ENCODE measurements at places on chromosomes 3 and 15. TPM values are rescaled to one million over a fixed set of nuclear protein-coding genes. Genes with fewer than 3 reads are reported as not detected.

GRCh38 chr15:29131840-29132420, 137.7 kb downstream of the NSMCE3 start:
- no peak overlapping the region for H3K4me3 ChIP-seq
- DNase-seq: no peak
- H3K27ac ChIP-seq: no peak overlapping the region
- no peaks in the 10 kb centered on the region for H3K36me3 ChIP-seq
- no peaks in the 10 kb centered on the region for H3K4me1 ChIP-seq

GRCh38 chr3:143287403-143287802, 167.8 kb downstream of the CHST2 start:
- H3K36me3 ChIP-seq: no peaks in the 10 kb centered on the region
- DNase-seq: no peak
- H3K4me3 ChIP-seq: no peak overlapping the region
- H3K4me1 ChIP-seq: no peaks in the 10 kb centered on the region

- peaks cover 67% of the 10 kb centered on the region for H3K36me3 ChIP-seq
- DNase-seq: no peak
- H3K4me1 ChIP-seq: peaks cover 51% of the 10 kb centered on the region
- no peaks in the 10 kb centered on the region for H3K27me3 ChIP-seq
These were observed 1.5 kb downstream of the C15orf62 start for GRCh38 chr15:40771242-40771641.

DNA sequence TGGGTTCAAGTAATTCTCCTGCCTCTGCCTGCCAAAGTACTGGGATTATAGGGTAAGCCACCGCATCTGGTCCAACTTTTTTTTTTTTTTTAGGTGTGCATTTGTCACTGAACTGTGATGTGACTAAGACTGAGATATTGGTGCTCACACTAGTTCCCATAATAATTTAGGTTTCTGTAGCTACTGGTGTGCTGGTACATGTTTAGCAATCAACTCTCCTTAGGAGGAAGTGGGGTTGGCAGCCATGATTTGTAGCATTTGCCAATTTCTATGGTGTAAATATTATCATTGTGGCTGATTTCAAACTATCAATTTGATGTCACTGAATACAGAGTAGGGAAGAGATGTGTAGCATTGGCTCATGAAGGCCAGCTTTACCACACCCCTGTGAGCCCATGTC, 372.7 kb downstream of the EDEM1 start:
- DNase-seq: no peak
- H3K4me1 ChIP-seq: no peaks in the 10 kb centered on the region
- no peaks in the 10 kb centered on the region for H3K36me3 ChIP-seq
- H3K27me3 ChIP-seq: no peaks in the 10 kb centered on the region

DNA sequence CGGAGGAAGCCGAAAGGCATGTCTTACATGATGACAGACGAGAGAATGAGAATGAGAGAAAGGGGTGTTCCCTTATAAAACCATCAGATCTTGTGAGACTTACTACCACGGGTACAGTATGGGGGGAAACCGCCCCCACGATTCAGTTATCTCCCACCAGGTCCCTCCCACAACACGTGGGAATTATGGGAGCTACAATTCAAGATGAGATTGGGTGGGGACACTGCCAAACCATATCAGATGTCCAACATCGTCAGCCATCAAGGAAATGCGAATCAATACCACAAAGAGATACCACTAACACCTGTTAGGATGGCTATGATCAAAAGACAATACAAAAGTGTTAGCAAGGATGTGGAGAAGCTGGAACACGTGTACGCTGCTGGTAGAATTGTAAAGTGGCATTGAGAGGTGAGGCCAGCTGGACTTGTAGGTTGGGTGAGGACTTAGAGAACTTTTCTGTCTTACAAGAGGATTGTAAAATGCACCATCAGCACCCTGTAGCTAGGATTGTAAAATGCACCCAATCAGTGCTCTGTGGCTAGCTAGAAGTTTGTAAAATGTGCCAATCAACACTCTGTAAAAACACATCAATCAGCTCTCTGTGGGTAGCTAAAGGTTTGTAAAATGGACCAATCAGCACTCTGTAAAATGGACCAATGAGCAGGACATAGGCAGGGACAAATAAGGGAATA, 37.5 kb downstream of the VGLL4 start:
- H3K27ac ChIP-seq: no peak overlapping the region
- DNase-seq: no peak
- peaks cover 10% of the 10 kb centered on the region for H3K36me3 ChIP-seq
- peaks cover 18% of the 10 kb centered on the region for H3K4me1 ChIP-seq
- no peaks in the 10 kb centered on the region for H3K27me3 ChIP-seq

GRCh38 chr3:31862666-31863279, 118.3 kb downstream of the OSBPL10 start:
- peaks cover 3% of the 10 kb centered on the region for H3K36me3 ChIP-seq
- no peaks in the 10 kb centered on the region for H3K4me1 ChIP-seq
- H3K27ac ChIP-seq: no peak overlapping the region
- H3K27me3 ChIP-seq: no peaks in the 10 kb centered on the region
- H3K4me3 ChIP-seq: no peak overlapping the region

DNA sequence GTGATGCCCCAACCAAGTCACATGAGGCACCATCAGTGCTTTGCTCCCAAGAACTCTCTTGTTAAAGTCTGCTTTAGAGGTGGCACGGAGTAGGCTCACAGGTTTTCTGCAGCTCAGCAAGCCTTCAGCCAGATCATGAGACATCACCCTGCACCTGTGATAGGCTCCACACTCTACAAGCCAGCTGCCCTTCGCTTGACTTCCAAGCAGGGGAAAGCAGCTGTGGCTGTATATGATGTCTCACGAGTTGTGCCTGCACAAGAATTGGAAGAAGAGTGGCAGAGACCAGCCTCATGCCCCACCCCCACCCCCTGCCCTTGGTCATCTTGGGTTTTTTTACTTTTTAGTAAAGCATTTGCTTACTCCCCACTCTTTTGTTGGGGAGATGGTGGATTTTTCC, 22.5 kb downstream of the MRPS11 start:
- H3K4me1 ChIP-seq: no peaks in the 10 kb centered on the region
- no peak overlapping the region for H3K4me3 ChIP-seq
- peaks cover 3% of the 10 kb centered on the region for H3K36me3 ChIP-seq
- no peaks in the 10 kb centered on the region for H3K27me3 ChIP-seq
- H3K27ac ChIP-seq: no peak overlapping the region

- H3K36me3 ChIP-seq: no peaks in the 10 kb centered on the region
- H3K27ac ChIP-seq: peak overlapping the region; percentile 86
- DNase-seq: peak; percentile 96
- peaks cover 50% of the 10 kb centered on the region for H3K4me1 ChIP-seq
- H3K27me3 ChIP-seq: no peaks in the 10 kb centered on the region
- H3K4me3 ChIP-seq: no peak overlapping the region
These were observed 37.2 kb downstream of the BHLHE40 start for GRCh38 chr3:5016211-5017161.

DNA sequence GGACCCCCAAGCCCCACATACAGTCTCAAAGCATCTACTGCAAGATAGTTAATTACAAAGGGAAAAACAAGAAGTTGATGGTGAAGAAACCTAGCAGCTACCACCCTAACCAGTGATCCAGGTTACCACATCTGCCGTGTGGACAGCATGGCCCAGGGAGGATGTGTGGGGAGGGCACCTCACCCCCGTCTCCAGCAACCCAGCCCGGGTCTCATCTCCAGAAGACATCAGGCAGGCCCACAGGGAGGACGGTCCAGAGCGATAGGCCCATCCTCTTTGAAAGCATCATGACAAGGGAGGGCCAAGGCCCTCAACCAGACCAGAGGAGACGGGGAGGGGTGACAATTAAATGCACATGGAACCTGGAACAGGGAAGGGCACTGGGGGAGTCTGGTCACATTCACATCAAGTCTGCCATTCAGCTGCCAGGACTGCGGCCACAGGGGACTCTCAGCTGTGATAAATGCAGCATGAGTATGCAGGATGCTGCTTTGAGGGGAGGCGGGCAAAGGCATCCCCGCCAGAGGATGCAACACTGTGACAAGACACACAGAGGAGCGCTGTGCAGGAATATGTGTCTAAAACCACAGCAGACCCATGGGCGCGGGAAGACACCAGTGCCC, 18.8 kb downstream of the ZXDC start:
- no peak overlapping the region for H3K4me3 ChIP-seq
- no peaks in the 10 kb centered on the region for H3K4me1 ChIP-seq
- no peaks in the 10 kb centered on the region for H3K27me3 ChIP-seq
- no peak for DNase-seq

DNA sequence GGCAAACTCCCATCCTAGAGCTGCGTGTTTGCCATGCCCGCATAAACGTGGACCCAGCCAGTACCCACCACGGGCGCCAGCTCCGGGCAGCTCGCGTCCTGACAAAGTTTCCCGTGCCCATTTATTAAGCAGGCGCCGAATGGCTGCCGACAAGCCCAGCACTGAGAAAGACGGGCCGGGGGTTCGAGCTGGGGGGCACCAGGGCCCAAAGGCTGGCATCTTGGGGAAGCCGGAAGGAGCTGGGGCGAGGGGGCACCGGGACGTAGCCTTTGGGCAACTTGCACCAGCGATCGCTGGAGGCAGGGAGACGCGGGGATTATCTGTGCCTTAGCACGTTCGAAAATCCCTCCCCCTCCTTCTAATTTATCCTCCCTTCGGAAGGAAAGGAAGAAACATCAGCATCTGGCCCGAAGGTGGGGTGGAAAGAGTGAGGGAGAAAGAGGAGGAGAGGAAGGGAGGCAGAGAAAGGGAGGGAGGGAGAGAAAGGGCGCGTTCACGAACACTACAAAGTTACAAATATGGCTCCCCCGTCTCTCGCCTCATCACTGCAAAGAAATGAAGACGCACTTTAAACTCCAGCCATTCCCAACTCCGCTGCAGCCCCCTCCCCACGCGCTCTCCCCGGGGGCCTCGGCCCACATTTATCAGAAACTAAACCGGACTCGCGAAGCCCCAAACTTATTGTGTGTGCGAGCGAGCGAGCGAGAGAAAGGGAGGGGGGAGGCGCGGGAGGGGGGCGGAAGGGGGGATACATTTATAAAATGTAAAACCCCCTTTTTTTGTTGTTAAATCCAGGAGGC, 1.0 kb downstream of the ANP32A start:
- peak overlapping the region; percentile 89 for H3K4me3 ChIP-seq
- peak overlapping the region; percentile 97 for H3K27ac ChIP-seq
- DNase-seq: peak; percentile 73

- no peaks in the 10 kb centered on the region for H3K27me3 ChIP-seq
- H3K27ac ChIP-seq: no peak overlapping the region
- no peak overlapping the region for H3K4me3 ChIP-seq
- H3K36me3 ChIP-seq: peaks cover 15% of the 10 kb centered on the region
These were observed 20.7 kb upstream of the SLC28A1 start for GRCh38 chr15:84863565-84864443.

- no peaks in the 10 kb centered on the region for H3K36me3 ChIP-seq
- H3K4me3 ChIP-seq: no peak overlapping the region
- H3K4me1 ChIP-seq: no peaks in the 10 kb centered on the region
- H3K27me3 ChIP-seq: no peaks in the 10 kb centered on the region
- no peak overlapping the region for H3K27ac ChIP-seq
These were observed 85.2 kb downstream of the GAP43 start for GRCh38 chr3:115708540-115708939.

DNA sequence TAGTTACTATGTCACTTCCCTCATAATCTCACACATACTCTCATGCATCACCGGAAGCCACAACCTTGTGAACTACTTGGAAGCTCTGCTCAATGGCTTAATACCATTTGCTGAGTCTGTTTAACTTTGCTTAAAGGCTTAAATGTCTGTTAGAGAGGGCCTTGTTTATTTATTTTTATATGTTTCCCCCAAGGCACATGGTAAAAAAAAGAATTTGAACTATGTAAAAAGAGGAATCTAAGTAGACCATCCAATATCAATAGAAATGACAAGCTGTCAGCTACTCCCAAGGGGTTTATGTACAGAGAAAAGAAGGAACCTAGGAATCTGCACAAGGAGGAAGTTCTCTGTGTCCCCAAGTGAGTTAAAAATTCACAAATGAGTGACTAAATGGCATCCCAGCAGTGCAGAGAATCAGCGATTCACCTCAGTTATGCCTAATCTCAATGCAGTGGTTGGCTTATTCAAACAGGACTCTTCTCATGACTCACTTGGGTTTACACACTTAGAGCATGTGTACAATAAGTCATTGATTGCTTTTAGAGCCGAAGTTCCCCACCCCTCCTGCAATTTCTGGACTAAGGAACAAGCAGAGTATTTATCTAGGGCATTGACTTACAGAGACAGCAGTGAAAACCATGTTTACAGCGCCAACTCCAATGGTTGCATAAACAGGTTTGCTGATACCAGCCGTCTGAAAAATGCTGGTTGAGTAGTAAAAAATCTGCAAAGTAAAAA, 24.4 kb downstream of the SLC2A2 start:
- H3K36me3 ChIP-seq: peaks cover 13% of the 10 kb centered on the region
- peaks cover 41% of the 10 kb centered on the region for H3K4me1 ChIP-seq
- H3K4me3 ChIP-seq: no peak overlapping the region
- H3K27me3 ChIP-seq: no peaks in the 10 kb centered on the region

DNA sequence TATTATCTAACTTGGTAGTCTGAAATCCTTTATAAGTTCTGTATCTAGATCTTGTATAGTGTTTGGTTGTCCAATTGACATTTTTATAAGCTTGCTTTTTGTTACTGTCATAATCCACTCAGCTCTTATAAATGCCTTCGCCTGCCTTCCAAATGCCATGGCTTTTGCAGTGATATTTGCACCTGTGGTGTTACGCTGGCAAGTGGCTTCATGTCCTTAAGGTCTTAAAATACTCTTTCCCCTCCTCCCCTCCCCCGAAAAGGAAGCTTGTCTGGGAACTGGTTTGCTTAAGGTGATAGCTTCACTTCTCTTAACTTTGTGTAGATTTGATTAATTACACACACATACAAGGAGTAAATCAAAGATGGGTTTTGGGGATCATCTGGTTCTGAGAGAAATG, 62.0 kb downstream of the ABHD2 start:
- H3K27me3 ChIP-seq: no peaks in the 10 kb centered on the region
- H3K4me3 ChIP-seq: no peak overlapping the region
- no peak for DNase-seq

DNA sequence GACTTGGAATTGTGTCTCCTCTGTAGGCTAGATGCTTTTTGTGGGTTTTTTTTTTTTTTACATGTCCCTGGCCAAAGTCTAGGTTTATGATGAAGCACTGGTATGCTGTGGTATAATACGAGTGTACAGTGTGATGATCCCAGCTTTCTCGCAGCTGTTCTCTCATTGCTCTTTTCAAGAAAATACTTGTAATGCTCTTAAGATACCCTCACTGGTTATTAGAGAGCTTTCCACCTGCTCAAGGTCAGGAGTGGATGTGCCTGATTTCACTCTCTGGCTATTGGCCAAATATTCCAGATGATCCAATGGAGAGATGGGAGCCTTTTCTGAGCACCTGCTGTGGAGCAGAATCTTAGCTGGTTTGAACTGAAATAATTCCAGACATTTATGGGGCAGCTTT, 215.1 kb downstream of the MYRIP start:
- H3K4me1 ChIP-seq: no peaks in the 10 kb centered on the region
- no peaks in the 10 kb centered on the region for H3K27me3 ChIP-seq
- H3K36me3 ChIP-seq: no peaks in the 10 kb centered on the region
- no peak for DNase-seq
- no peak overlapping the region for H3K4me3 ChIP-seq

- no peak for DNase-seq
- H3K36me3 ChIP-seq: no peaks in the 10 kb centered on the region
- no peaks in the 10 kb centered on the region for H3K27me3 ChIP-seq
- H3K4me1 ChIP-seq: no peaks in the 10 kb centered on the region
These were observed 58.3 kb downstream of the HES1 start for GRCh38 chr3:194194051-194194756.

GRCh38 chr15:44537735-44538240, 841 bp downstream of the EIF3J start:
- H3K27ac ChIP-seq: peak overlapping the region; percentile 92
- no peaks in the 10 kb centered on the region for H3K27me3 ChIP-seq
- no peak for DNase-seq

Gene UBXN7
- 25.5 TPM for polyA plus RNA-seq

Gene VILL
- polyA plus RNA-seq: 73.7 TPM

Gene XPC
- 35.4 TPM for polyA plus RNA-seq

Gene DTWD1
- 23.2 TPM for polyA plus RNA-seq

Gene PROK2
- polyA plus RNA-seq: 0.67 TPM

Gene RGMA
- 12.5 TPM for polyA plus RNA-seq

Gene TRH
- 0.16 TPM for polyA plus RNA-seq

Gene TMEM207
- polyA plus RNA-seq: 2.9 TPM

All from large intestine (tissue), 12 donors.